ENCODE measurements at places on chromosomes 6 and 20.

- no peak for DNase-seq
Measured at GRCh38 chr6:152669895-152670294, 27.8 kb upstream of the MYCT1 start.

GRCh38 chr20:61634376-61635145 is 382.5 kb downstream of the CDH4 start:
- no peak for DNase-seq

- DNase-seq: no peak
Measured at GRCh38 chr6:170291271-170292110, 613 bp upstream of the DLL1 start.

DNA sequence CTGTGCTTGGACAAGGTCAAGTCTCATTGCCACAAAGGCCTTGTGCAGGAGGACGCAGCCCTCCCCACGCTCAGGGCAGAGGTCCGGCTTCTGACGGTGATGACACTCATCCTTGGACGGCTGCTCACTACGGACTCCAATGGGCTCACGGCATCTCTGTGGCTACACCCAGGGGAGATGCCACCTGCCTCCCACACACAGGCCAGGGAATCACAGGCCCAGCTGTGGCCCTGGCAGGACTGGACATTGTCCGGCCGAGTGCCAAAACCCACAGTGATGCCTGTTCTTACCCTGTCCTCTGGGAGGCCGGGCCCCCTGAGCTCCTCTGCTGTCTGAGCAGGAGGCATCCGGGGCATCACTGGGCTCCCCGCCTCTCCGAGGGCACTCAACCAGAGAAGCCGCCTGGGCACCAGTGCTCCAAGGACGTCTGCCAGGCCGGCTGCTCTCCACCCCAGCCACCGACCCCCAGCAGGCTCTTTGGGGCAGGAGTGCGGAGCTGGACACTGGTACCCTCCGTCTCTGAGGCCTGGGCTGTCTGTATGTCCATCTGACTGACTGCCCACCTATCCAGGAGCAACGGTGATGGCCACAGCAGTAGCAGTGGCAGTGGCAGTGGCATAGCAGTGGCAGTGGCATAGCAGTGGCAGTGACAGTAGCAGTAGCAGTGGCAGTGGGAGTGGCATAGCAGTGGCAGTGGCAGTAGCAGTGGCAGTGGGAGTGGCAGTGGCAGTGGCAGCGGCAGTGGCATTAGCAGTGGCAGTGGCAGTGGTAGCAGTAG is 1.9 kb downstream of the RBBP8NL start:
- no peak for DNase-seq

DNA sequence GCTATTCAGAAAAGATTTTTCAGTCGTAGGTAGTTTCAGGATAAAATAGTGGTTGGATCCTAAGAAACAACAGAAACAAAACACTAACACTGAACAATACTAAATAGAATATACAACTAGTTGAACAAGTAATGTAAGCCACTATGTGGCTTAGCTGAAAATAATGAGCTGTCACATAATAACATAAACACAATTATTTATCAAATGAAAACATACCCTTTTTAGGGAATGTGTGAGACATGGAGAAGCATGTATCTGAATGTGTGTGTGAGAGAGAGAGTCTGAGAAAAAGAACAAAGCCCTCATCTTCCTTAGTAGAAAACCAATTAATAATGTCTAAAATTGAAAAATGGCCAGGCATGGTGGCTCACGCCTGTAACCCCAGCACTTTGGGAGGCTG is 122.6 kb upstream of the LOC128125822 start:
- no peak for DNase-seq

DNA sequence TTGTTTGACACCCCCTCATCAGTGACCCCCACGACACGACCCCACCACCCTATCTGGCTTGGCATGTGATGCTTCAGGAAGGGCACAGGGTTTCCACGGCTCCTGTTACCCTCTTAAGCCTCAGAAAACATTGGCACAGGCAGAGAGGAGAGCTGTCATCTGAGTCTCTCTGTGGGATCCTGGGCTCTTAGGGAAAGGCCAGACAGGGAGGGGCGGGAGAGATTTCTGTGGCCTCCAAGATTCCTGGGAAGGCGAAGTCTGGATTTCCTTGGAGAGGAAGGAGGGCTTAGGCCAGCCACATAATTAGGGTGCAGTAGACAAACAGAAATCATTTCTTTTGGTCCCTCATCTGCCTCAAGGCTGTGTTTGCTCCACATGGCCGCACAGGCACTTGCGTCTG is 191.6 kb upstream of the SNX9 start:
- no peak for DNase-seq

GRCh38 chr20:49785149-49785851 is 27.3 kb upstream of the SLC9A8 start:
- no peak for DNase-seq

DNA sequence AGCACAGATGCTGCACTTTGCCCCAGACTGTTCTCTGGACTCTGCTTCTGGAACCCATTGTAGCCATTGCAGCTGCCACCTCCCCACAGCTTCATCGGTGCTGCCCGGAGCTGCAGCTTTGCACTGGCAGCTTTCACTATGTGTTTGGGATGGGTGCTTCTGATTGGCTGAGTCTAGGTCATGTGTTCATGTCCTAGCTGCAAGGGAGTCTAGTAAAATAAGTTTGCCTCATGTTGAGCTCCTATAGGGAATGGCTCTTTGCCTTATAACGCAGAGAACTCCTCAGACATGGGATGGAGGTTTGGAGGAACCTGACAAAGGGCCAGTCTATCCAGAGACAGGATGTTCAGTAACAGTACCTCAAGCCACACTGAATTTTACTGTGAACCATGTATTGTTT is 268.0 kb downstream of the BMP7 start:
- no peak for DNase-seq

DNA sequence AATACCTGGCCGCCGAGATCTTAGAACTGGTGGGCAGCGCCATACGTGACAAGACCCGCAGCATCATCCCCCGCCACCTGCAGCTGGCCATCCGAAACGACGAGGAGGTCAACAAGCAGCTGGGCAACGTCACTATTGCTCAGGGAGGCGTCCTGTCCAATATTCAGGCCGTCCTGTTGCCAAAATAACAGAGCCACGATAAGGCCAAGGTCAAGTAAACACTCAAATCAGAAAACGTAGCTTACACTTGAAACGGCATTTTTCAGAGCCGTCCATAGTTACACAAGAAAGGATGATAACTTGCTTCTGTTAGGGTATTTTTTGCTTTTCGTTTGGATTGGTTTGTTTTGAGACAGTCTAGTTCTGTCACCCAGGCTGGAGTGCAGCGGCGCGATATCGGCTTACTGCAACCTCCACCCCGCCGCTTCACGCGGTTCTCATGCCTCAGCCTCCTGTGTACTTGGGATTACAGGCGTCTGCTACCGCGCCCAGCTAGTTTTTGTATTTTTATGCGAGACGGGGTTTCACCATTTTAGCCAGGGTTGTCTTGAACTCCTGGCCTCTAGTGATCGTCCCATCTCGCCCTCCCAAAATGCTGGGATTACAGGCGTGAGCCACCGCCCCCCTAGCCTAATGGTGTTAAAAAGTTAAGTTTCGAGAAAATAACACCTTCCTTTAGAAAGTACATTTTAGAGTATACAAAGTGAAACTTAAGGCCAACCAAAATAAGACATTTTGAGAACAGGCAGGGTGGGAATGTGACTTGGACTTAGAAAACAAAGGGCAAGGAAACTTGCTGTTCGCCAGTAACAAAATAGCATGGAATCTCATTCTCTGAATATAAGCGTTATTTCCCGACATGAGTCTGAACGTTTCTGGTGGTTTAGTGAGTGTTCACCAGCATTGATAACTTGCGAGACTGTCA is 42.8 kb upstream of the HFE start:
- no peak for DNase-seq

DNA sequence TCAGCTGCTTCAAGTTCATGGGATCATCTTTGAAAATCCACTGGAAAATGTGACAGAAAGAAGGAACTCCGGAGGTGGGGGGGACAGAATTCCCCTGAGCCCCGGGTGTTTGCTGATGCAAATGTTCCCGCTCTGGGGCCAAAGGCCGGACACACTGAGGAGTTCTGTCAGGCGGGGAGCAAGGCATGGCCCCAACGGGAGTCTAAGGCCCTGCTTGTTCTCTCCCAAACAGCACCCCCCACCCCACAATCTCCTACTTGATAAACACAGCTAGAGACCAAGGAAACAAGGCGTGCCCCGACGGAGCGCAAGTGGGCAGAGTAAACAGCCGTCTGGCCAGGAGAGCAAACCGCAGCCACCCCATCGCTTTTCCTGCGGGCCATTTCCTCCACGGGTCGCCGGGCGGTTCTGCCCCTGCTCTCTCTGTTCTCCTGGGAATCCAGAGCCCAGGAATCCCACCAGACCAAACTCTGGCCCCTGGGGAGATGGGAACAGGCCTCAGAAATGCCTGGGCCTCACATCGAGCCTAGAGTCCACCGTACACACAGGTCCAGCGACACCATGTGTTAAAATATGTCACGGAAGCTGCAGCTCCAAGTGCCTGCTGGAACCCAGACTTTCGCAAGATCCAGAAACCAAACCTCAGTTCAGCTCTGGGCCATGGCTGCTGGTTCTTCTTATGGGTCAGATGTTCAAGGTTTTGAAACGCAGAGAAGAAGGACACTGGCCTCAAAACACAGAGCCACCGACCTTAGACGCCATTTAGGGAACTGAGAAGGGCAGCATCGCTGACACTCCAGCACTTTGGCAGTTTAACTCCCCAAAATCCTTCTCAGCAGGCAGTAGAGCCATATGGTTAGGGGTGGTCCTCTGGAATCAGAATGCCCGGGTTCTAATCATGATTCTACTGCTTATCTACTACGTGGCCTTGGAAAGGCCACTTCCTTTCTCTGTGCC is 104.2 kb downstream of the PREX1 start:
- DNase-seq: no peak

DNA sequence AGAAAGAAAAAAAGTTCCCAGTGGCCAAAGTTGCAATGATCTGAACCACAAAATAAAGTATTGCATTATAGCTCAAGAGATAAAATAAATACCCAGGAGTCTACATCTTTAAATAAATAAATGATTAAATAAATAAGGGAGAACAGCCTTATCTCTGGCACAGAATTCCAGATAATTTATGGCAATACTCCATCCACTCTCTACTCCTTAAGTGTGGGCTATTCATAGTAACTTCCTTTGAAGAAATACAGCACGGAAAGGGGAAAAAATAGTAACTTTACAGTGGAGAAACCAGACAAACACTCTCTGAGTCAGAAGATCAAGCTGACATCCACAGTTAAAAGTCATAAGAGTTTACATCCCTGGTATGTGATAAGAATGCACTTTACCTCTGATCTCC is 11.6 kb downstream of the AURKA start:
- no peak for DNase-seq

DNA sequence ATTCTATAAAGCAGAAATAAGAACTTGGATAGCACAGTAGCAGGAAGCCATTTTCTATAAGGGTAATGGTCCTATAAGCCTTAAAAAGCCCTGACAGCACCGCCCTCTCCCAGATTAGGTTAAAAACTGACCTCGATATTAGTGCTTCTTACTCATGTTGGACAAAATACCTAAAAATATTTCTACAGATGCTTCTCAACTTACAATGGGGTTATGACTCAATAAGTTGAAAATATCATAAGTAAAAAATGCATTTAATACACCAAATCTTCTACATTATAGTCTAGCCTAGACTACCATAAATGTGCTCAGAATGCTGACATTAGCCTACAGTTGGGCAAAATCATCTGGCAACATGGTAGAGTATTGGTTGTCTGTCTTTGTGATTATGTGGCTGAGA is 70.3 kb downstream of the SESN1 start:
- no peak for DNase-seq

DNA sequence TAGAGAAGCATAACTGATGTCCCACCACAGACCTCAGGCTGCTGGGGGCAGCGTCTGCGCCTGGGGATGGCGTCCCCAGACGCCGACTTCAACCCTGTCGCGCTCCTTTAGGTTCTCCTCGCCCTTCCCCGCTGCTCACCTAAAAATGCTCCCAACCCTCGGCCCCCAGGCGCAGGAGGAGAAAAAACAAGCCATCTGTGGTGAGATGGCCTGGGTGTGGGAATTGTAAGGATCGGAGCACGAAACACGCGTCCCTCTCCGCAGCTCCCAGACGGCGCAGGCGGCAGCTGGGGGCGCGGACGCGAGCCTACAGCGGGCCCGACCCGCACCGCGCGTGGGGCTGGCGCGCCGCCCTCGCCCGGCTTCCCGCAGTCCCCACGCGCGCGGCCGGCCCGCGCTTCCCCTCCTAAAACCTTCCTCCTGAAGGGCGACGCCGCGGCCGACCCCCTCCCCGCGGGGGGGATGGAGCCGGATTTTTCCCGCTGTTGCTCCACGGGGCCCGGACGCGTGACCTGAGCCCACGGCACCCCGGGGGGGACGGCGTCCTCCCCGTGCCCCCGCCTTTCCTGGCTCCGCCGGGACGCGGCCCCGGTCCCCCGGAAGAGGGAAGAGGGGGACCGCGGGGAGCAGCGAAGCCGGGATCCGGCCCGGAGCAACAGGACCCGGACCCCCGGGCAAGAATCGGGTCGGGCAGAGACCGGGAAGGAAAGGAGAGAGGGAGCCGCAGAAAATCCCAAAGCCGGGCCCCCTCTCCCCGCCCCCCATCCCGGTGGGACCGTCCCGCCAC is 611 bp downstream of the EPB41L2 start:
- no peak for DNase-seq

DNA sequence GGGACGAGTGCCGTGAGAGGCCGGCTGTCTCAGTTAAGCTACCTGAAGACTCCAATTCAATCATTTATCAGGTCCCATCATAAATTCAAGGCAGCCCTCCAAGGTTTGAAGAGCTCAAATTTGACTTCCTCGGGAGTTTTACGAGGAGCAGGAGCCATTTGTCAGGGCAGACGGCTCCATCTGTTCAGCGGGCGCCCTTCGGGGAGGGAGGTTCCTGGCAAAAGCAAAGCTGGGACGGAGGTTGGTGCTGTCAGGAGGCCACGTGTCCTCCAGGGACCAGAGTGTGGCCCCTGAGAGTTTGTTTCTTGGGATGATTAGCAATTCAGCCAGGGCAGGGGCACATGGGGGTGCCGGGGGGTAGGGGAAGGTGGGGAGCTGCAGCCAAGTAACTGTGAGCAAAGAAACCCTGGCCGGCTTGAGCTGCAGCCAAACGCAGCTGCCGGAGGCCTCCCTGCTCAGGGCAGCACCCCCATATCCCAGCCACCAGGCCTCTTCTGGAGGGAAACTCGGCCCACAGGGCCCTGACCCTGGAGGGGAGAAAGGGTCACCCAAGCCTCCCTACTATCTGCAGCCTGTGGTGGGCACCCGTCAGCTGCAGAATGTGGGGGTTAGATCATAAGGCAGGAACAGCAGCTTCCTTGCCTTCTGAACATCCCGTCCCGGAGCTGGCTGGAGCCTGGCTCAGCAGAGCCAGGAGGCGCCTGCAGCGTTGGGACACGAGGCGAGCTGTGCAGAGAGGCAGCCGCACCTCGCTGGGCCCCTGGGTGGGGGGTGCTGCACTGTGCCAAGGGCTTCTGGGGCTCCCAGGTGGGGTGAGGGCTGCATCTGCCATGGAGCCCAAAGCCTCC is 63.6 kb upstream of the GATA5 start:
- DNase-seq: no peak

- no peak for DNase-seq
Measured at GRCh38 chr20:53381568-53382262, 211.9 kb downstream of the ZNF217 start.

DNA sequence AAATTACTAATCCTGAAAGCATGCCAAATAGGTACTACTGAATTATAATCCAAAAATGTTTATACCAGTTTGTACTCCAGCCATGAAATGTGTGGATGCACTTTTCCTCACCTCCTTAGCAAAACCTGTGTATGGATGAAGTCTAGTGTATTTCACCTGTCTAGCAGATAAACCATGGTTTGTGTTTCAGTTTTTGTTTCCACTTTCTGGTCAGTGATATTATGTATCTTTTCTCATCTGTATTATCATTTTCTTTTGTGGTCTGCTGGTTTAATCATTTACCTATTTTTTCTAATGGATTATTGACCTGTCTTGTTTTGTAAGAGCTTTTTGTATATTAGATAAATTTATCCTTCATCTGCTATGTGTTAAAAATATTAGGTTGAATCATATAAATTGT is 41.0 kb upstream of the TMEM217 start:
- DNase-seq: no peak

Measured in stimulated activated CD8-positive, alpha-beta memory T cell treated with anti-CD3 and anti-CD28 coated beads, Interleukin-4, amount 100 ng/mL, for 4 hours (primary cell).